ENCODE measurements at places on chromosomes 7 and 10.

- DNase-seq, result no peak
These were observed 80.5 kb upstream of the PPIF start for GRCh38 chr10:79266543-79267312.

- DNase-seq, result no peak
These were observed 139.0 kb downstream of the NRF1 start for GRCh38 chr7:129750501-129750900.

- DNase-seq, result no peak
These were observed 378.5 kb upstream of the SEMA3C start for GRCh38 chr7:81297317-81297716.

- peak; percentile 54 for DNase-seq
These were observed 83.9 kb upstream of the PDLIM1 start for GRCh38 chr10:95374597-95375209.

DNA sequence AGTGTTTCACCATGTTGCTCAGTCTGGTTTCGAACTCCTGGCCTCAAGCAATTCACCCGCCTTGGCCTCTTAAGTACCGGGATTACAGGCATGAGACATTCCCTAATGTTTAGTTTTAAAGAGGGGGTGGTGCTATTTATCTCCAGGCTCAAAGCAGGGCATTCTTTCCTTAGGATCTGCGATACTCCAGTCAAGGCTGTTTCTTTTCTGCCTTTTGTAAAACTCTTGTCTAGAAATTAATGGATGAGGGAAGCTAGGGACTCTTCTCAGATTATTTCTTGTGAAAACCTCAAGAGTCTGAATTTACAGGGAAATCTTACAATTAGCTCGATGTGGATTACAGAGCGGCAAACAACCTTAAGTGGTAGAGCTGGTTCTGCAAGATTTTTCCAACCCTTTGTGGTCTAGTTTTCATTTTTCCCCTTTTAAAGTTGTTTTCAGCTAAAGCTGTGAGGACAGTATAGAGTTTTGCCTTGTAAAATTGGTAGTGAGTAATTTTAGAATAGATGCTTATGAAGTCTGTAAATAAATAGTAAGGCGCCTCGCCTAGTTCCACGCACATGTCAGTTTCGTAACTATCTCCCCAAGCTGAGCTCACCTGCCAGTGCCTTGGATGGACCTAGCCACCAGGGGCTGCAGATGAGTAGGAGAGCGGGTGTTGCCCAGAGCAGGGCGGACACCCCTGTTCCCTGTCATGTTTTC is 53.1 kb downstream of the CUX1 start:
- no peak for DNase-seq

DNA sequence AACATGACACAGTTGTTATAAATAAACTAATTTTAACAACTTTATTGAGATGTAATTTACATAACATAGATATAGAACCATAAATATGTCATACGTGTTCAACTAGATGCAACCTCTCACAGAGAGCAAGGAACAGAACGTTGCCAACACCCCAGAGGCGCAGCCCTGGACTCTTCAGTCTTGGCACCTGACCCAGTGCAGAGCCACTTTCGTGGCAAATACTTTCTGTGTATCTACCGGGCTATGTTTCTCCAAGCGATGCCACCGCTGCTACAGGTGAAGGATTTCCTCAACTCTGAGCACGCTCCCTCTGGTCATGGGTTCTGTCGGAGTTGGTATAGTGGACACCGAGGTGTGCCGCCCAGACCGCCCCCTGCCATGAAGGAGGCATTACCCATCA is 57.4 kb downstream of the TEX36 start:
- no peak for DNase-seq

GRCh38 chr7:79681454-79681853 is 228.0 kb upstream of the MAGI2 start:
- no peak for DNase-seq

DNA sequence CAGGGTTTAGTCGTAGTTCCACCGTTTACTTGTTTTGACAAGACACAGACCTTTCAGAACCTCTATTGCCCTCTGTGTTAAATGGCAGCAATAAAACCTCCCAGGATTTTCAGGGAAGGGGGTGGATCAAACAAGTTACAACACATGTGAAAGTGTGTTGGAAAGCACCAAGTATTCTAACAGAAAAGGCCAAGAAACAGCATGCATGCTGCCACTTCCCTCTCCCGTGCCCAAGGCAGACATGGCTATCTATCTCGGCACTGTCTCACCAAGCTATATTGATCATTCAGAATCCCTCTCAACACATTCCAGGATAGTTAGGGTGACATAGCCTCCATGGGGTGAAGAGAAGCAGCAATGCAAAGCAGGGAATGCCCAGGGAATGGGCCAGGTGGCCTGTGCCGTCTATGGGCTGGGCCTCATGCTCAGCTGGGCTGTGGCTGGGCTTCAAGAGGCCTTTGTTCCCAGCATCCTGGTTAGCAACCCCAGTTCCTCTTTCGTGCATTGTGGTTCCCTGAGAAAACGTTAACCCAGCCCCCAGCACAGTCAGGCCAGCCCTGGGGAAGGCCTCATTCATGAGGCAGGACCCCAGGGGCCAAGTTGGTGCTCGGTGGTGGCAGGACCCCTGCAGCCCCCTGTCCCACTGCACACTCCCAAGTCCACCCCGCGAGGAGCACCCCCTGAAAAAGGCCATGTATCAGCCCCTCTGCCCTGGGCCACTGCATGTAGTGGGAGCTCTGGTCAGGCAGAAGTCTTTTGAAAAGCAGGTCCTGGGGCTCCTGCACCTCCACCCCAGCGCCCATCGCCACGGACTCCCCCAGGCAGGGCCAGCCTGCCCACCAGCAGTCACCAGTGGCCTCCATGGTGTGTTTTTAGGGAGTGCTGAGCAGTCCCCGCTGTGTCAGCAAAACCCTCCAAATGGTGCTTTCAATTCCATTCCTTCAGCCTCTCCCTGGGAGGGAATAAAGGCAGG is 25.5 kb downstream of the VSIR start:
- DNase-seq, result no peak

GRCh38 chr7:98877692-98878364 is 504 bp upstream of the TRRAP start:
- DNase-seq, result no peak

DNA sequence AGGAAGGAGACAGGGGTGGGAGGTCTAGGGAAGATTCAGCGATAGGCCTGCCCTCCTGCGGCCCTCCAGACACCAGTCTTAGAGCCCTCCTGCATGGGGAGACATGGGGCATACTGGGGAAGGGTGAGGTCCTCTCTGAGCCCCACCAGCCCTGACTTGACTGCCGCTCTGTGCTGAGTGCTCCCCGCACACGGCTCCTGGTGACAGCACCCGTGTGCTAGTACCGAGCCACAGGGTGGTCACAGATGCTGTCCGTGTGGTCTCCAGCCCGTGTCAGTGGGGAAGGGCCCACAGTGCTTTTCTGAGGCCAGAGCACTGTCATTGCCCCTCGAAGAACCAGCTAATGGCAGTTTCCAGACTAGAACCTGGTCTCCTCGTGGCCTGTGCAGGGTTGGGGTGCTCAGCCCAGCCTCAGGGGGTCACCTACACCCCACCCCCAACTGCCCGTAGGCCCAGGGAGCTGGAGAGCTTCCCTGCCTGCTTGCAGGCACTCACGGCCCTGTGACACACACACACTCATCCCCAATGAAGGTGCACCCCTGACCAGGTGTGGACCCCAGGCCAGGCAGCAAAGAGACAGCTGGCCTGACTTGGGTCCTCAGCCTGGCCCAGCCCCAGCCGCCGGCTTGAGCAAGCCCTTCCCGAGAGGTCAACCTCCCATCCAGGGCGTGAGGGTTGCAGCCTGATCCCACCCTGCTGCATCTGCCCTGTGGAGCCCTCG is 86.0 kb upstream of the RET start:
- DNase-seq, result no peak

DNA sequence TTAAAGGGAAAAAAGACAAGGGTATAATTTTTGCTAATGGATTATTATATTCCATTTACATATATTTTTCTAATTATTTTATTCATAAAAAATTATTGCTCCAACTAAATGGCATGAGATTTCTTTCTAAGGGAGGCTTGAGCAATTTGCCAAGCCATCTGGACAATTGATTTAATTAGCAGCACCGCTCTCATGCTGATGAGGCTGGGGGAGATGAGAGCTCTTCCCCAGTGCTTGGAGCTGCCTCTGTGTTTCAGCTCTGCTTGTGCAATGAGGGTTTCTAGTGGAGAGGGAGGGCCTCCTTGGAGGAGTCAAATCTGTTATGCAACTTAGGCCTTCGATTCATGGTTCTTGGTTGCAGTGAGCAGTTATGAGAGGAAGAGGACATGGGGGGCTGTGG is 574.3 kb downstream of the TCERG1L start:
- peak; percentile 13 for DNase-seq

GRCh38 chr10:74206746-74207145 is 55.7 kb downstream of the ADK start:
- DNase-seq, result no peak

DNA sequence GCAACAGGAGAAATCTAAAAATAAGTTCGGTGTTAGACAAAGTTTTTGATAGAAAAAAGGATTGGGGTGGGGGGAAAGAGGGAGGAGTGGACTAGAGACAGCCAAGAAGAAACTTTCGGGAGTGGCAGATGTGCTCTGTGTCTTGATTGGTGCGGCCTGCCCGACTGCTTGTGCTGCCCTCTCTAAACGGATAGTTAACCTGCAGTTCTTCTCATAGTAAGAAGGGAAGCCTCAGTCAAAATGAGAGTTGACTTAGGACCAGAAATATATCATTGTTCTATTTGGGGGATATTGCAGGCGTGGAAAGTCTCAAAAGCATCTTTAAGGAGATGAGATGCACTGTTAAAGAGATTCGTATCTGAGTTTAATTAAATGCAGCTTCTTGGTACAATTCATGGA is 39.3 kb downstream of the UBE3C start:
- no peak for DNase-seq

DNA sequence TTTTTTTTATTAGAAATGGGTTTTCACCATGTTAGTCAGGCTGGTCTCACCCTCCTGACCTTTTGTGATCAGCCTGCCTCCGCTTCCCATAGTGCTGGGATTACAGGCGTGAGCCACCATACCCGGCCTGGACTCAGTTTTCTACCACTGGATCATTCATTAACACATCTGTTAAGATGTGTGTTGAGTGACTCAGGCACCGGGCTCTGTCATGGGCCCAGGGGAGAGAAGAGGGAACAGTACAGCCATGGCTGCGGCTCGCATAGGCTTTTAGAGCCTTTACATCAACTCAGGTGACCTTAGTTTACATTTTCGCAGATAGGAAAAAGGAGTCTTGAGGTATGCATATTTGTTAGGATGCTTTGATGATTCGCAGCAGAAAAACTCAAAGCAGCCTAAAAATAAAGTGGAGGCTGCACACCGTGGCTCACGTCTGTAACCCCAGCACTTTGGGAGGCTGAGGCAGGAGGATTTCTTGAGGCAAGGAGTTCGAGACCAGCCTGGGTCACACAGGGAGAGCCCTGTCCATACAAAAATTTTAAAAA is 3.1 kb upstream of the ARPC1B start:
- DNase-seq, result no peak

DNA sequence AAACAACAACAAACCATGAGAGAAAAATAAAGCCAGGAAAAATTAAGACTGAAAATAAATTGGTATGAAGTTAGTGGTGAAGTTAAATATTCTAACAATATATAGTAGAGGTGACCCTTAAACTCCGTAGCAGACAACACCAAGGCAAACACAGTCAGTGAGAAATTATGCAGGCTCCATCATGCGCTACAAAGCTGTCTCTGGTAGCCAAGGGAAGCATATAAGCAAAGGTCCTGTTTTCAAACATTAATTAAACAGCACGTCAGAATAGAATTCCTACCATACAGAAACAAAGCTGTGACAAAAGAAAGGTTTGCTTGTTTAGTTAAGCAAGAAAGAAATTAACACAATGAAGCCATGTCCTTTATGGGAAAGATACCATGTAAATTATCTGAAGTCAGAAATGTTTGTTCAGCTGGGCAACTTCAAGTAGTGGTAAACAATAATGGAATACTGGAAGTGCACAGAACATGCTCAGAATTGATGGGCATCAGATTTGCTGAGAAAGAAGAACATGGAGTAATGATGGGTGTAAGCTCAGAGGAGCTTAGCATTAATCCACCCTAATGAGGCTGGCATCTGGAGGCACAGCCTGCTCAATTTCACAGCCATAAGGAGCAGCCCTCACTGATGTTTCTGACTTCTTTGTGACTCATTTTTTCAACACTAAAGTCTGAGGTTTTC is 75.7 kb downstream of the IGF2BP3 start:
- peak; percentile 83 for DNase-seq

- DNase-seq, result no peak
These were observed 361.7 kb upstream of the SEMA3C start for GRCh38 chr7:81280531-81280930.

- no peak for DNase-seq
These were observed 123.7 kb downstream of the NSUN6 start for GRCh38 chr10:18527687-18528086.

- DNase-seq, result no peak
These were observed 55.7 kb upstream of the CDK1 start for GRCh38 chr10:60722623-60723022.

DNA sequence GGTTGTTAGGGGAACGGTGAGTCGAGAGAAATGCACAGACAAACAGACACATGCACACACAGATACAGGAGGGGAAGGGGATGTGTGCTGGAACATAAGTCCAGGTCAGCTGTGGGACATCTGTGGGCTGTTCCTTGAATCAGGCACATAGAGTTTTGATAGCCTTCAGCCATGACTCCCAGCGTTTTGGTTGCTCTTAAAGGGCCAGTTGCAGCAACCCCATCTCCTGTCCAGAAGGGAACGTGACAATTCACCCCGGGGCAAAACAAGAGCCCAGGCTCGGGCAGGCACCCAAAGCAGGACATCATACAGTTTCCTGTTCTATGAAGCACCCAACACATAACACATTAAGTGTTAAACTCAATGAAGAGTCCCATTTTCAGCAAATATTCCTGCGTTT is 9.6 kb downstream of the INSYN2A start:
- DNase-seq, result no peak

- DNase-seq, result no peak
These were observed 5.5 kb downstream of the RASSF4 start for GRCh38 chr10:44965104-44965503.

DNA sequence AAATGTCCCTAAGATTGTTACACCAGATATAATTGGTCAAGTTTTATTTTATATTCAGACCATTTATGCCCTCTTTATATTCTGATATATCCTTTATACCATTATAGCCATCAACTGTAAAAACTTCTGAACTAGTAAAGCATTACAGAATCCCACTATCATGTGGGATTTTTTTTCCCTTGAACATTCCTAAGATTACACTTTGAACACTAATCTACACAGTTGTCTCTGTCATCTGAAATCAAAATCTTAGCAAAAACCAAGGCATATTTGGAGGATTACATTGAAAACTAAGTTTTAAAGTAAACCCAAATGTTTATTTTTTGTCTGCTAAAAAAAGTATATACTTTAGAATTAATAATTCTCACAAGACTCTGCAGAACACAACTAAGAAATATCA is 116.2 kb upstream of the GPR22 start:
- no peak for DNase-seq

- DNase-seq, result no peak
These were observed 182.2 kb downstream of the ST7 start for GRCh38 chr7:117135553-117135891.
